Caki2 (cell line): ENCODE measurements at places on chromosomes 7 and 10.

DNA sequence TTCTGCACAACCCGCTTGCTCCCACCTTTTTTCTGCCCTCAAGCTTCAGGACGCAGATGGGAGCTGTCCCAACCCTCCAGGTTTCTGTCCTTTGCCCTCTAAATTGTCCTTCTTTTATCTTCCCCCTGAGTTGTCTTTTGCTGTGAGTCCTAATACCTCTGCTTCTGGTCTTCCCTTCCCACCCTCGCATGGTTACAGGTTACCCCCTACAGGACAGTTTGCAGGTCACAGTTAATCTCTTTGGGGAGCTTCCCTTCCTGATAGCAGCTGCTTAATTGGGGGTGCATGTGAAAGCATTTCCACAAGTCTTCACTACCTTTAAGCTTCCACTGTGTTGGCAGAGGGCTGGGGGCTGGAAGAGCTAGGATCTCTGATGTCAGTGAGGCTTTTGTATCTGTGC is 121.5 kb upstream of the CXCL12 start:
- no peak for DNase-seq

DNA sequence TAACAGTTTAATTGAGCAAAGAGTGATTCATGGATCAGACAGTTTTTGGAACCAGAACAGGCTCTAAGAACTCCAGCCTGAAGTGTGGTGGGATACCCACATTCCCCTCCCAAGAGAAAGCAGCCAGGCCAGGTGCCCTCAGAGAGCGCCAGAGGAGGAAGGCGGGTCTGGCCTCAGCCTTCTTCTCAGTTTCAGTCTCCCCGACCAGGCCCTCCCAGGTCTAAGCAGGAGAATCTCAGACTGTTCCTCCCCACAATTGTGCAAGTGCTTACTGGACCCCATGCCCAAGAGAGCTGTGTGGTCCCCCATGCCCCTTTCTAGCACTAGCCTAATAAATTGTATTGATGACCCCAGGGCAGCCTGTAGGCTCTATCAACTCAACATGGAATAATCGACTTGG is 25.6 kb downstream of the PPIF start:
- no peak for DNase-seq

DNA sequence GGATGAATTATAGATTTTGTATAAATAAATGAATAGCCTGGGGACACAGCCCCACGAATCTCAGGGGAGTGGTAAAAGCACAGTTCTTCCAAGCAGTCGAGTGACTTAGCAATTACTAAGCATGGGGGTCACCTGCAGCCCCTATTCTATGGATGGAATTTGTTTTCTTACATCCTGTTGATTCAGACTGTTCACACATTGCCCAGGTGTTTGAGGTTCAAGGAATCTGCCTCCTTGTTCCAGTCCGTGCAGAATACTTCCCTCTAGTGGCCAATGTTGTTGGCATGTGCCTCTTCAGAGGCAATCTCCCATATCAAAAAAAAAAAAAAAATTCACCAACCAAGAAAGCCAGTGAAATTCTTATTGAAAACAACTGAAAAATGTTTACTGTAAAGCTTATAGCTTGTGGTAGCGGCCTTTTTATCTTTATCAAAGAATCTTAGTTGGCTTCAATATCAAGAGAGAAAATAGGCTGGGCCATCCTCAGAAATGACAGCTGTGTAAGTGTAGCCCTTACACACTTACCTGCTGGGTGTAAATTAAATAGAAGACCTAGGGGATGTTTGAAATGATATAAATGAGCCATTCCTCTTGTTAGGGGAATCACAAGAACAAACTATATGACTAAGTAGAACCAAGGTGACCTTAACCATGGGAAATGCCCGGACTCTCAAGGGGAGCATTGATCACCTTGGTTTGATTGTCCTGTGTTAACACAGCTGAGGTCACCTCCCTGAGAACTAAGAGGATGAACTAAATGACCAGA is 7.8 kb downstream of the LIPM start:
- peak; percentile 58 for DNase-seq

DNA sequence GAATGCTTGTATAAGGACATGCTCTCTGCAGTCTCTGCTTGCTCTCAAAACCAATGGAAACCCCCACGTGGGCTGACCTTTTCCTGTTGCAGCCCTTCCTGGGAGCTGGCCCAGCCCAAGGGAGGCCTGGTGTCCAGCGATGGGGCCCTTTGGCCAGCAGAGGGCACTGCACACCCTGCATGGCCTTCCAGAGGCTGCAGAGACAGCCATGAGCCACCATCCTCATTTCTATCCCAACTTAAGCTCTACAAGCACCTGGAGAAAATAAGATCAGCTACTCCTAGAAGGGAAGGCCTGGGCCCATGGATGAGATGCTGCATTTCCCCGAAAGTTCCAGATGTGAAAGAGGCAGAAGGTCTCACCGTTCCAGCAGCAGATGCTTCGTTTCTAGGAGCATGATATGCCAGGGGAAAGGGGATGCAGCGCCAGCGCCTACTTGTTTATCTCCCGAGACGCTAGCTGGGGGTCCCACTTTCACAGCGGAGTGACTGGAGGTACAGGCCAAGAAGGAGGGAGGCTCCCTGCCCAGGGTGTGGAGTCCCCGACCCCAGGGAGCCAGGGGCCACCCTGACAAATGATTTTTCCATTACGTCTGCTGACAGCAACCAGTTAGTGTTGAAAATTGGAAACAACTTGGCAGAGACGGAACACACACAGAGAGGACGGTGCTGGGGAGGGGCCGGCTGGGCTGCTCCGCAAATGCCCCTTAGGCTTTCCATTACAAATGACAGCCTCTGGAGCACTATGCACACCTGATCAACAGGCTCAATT is 106.4 kb downstream of the ZRANB1 start:
- peak; percentile 81 for DNase-seq

GRCh38 chr10:77974396-77975074 is 48.0 kb upstream of the DLG5 start:
- peak; percentile 9 for DNase-seq

- DNase-seq: no peak
Measured at GRCh38 chr7:109930049-109930448, 1160.9 kb upstream of the LRRN3 start.

- DNase-seq: no peak
Measured at GRCh38 chr10:1413256-1413655, 324.1 kb downstream of the ADARB2 start.

- no peak for DNase-seq
Measured at GRCh38 chr7:127619681-127620405, 1.9 kb upstream of the PAX4 start.

DNA sequence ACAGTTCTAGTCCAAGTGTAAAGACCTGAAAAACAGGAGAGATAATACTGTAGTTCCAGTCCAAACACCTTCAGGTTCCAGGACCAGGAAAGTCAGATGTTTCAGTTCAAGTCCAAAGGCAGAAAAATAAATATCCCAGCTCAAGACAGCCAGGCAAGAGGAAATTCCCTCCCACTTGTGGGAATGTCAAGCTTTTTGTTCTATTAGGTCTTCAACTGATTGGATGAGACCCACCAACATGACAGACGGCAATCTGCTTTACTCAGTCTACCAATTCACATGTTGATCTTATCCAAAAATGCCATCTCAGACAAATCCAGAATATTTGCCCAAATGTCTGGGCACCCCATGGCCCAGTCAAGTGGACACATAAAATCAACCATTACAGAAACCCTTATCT is 33.1 kb downstream of the SEMA3D start:
- DNase-seq: no peak

DNA sequence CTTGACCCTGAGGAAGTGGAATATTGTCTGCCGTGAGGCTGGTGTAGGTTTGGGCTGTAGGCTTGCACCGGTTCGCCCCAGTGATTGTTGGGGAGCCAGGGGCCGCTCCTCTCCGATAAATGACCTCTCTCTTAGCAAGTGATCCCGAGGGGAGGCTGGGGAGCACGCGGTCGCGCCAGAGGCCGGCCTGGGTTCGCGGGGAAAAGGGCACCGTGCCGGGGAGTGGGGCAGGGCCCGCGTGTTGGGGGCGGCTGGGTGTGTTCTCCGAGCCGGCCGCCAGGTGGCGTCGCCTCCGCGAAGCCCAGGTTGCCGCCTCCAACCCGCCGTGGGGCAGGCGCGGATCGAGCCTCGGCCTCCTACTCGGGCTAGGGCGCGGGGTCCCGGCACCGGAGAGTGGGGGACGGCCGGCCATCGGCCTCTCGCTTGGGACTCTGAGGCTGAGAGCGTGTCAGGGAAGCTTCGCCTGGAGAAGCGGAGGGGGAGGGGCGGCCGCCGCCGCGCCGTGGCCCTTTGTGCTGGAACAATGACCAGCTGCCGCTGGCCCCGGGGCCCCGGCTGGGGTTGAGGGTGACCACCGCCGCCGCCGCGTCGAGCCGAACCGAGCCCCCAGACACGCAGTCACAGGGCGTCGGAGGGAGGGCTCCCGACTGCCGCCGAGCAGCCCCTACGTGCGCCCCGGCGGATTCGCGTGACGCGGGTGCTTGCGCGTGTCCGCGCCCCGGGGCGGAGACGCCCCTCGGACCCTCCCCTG is 442 bp upstream of the LZTS2 start:
- DNase-seq: peak; percentile 71

GRCh38 chr7:55191926-55192692 is 173.0 kb upstream of the LANCL2 start:
- no peak for DNase-seq

GRCh38 chr7:98777051-98777450 is 92.8 kb downstream of the TMEM130 start:
- DNase-seq: no peak

- no peak for DNase-seq
Measured at GRCh38 chr7:145276118-145276517, 440.3 kb upstream of the TPK1 start.

GRCh38 chr10:84293574-84294016 is 34.8 kb upstream of the CCSER2 start:
- DNase-seq: no peak

GRCh38 chr7:153835712-153836265 is 216.4 kb upstream of the DPP6 start:
- DNase-seq: no peak

DNA sequence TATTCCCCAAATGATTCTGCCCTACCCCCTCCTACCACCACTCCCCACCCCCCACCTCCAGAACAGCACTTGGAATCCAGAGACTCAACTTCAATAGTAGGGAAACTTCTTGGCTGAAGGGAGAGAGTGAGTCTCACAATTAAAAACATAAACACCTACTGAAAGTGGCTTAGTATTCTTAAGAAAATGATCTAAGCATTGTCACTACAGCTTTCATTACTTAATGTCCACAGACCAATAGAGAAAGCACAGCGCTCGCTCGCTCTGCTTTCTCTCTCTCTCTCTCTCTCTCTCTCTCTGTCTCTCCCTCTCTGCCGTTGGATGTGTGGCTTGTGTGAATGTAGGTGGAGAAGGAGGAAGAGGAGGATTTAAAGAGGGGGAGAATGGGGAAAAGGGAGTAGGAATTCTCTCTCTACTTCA is 1.5 kb upstream of the SEMA3A start:
- DNase-seq: peak; percentile 82

DNA sequence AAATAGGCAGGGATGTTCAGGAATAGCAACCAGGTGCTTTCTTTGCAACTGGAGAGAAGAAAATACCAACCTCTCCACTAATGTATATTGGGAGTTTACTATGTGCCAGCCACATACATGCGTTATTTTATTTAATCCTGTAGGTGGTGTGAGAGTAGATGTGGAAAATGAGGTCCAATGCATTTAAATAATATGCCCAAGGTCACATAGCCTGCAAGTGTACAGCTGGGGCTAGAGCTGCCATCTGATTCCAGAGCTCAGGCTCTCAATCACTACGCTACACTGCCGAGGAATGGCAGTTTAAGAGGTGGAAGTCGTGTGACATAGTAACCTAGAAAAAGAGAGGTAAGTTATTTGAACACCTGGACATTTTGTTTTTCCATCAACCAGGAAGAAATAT is 277.0 kb downstream of the EXOC4 start:
- no peak for DNase-seq

GRCh38 chr7:128019288-128019687 is 11.9 kb downstream of the LRRC4 start:
- DNase-seq: no peak

- peak; percentile 1 for DNase-seq
Measured at GRCh38 chr7:8714791-8715190, 281.4 kb downstream of the NXPH1 start.

GRCh38 chr7:8343556-8343955 is 81.6 kb upstream of the ICA1 start:
- no peak for DNase-seq

DNA sequence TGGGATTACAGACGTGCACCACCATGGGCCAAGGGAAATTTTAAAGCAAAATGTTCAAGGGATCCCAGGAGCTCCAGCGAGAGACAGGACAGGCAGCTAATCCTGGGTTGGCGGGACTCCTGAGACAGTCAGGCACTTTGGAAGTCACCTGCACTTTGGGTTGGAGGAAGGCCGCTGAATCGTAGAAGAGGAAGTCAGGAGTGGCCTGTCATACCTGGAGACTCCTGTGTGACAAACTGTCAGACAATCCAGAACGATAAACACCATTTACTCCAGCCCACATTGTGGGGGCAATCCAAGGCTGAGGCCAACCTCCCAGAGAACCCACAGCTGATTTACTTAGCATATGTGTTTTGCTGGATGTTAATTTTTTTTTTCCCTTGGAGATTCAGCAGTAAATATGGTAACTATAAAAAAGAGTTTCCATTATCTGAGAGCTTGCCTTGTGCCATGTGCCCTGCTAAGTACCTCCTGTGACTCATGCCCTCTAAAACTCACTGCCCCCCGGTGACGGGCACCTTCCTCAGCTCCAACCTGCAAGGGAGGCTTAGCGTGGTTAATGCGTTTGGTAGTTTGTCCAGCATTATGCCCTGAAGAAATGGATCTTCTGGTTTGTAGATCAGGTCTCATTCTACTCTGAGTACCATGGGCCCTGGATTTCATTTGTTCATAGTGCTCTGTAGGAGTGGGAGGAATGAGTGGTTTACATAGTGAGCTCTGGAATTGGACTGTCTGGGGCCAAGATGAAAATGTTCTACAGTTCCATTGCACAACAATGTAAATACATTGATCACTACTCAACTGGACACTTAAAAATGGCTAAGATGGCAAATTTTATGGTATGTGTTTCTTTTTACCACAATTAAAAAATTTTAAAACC is 50.9 kb downstream of the ICA1 start:
- no peak for DNase-seq

DNA sequence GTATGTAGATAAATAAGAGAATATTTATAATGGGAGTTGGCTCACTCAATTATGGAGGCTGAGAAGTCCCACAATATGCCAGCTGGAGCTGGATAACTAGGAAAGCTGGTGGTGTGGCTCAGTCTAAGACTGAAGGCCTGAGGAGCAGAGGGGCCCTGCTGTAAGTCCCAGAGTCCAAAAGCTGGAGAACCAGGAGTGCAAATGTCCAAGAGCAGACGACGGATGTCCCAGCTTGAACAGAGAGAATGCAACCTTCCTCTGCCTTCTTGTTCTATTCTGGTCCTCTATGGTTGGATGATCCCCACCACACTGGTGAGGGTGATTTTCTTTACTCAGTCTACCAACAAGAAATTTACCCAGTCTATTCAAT is 13.2 kb downstream of the IL2RA start:
- DNase-seq: no peak

- DNase-seq: no peak
Measured at GRCh38 chr10:125989791-125990190, 93.4 kb downstream of the FANK1 start.

- DNase-seq: peak; percentile 29
Measured at GRCh38 chr10:24762161-24762924, 38.7 kb upstream of the ARHGAP21 start.
